ENCODE measurements at places on chromosomes 12 and 14.

- DNase-seq = no peak
Observed at GRCh38 chr12:81815611-81816010, 56.5 kb upstream of the PPFIA2 start.

GRCh38 chr12:1920971-1921370 is 2.5 kb upstream of the CACNA2D4 start:
- no peak for DNase-seq

GRCh38 chr14:73173092-73173735 is 36.9 kb downstream of the PSEN1 start:
- peak; percentile 14 for DNase-seq

DNA sequence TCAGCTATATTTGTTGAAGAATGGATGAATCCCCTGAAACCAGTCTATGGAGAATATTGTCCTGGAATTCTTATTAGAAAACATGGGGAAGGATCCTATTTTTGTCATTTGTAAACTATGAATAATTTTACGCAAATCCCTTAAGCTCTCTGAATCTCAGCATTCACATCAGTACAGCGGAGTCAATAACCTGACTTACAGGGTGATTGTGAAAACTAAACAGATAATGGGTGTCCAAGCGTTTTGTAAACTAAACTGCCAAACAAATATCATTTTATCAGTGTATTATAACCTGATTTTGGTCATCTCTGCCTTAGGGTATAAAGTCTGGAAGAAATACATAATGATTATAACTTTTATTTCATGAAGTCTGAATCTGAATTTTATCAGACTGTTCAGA is 10.0 kb downstream of the ART4 start:
- DNase-seq = no peak

- DNase-seq = no peak
Observed at GRCh38 chr12:128098730-128099129, 168.2 kb upstream of the TMEM132C start.

DNA sequence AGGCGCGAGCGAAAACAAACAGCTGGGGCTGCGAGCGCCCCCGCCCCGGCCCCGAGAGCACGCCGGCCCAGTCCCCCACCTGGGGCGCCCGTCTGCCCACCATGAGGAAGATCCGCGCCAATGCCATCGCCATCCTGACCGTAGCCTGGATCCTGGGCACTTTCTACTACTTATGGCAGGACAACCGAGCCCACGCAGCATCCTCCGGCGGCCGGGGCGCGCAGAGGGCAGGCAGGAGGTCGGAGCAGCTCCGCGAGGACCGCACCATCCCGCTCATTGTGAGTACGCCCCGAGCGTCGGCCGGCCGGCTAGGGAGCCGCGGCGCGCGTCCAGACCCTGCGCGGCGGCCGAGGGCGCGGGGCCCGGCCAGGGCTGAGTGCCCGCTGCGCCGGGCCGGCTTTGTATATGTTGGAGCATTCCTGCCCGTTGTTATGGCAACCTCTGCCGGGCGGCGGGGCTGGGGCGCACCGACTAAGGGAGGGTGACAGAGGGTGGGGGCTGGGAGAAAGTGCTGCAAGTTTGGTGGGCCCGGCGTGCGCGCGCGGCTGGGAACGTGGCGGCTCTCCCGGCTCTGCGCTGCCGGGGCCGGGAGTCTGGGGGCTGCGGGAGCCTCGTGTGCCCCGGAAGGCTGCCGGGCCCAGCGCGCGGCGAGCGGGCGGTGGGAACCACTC is 367 bp downstream of the GALNT16 start:
- DNase-seq = no peak

GRCh38 chr12:115584156-115584555 is 693.3 kb downstream of the MED13L start:
- no peak for DNase-seq

- no peak for DNase-seq
Observed at GRCh38 chr14:91945751-91946621, 1.5 kb downstream of the FBLN5 start.

DNA sequence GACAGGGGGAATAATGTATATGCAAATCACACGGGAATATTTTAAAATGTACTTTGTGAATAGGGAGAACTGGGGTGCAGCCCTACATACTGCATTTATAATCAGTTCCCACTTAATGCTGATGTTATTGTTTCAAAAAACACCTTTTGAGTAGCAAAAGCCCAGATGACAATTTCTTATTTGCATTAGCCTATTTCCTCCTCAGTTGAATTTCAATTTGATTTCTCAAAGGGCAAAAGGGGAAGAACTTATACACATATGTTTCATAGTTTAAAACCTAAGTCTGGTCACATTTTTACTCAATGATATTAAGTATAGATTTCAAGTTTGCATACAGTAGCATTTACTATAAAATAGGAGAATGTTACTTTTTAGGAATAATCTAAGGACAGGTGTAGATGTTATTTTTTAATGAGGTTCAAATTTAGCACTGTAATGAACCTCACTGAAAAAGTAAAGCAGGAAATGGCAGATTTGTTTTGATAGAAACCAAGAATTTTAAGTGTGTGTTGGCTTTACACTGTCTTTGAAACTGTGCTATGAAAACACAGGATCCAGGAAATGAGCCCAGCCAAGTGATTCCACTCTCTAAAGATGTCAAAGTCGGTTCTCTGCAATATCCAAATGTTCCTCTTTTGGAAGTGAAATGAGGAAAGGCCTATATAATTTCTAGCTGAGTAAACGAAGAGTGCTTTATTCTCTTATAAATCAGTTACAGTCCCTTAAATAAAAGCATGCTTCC is 367.4 kb downstream of the BTG1 start:
- no peak for DNase-seq

GRCh38 chr12:97748298-97748697 is 285.7 kb downstream of the RMST start:
- DNase-seq = no peak

GRCh38 chr14:85336257-85336656 is 193.7 kb upstream of the FLRT2 start:
- DNase-seq = no peak

DNA sequence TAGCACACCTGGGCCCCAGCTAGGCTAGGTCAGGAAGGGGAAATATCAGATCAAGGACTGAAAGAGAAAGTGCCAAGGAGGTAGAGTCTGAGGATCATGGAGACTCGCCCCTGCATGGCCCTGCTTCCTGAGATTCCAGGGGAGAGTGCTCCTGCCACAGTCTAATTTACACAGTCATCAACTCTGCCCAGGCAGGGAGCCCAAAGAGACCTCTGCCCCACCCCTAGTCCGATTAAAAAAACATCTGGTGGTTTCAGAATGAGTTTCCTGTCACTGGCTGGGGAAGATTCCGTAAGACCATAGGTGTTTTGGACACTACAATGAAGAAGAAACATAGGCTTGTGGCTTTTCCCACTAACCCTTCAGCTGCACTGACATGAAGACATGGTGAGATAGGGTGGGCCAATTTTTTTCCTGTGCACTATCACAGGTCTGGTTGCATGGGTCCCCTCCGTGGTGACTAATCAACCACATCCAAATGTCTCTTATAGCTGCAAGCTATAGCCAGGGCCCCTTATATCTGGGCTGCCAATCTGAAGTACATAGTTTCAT is 31.5 kb upstream of the GZMB start:
- DNase-seq = no peak

DNA sequence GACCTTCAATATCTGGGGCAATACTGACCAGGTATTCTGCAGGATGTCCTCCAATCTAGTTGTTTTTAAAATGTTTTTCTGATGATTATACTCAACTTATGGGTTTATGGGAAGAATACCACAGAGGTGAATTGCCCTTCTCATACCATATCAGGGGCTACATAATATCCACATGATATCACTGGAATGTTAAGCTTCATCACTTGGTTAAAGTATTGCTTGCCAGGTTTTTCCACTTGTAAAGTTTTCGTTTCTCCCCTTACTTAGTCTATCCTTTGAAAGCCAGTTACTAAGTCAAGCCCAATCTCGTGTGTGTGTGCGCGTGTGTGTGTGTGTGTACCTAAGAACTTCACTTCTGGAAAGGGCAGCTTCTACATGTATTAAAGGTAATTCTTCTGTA is 980.9 kb upstream of the FBXO33 start:
- no peak for DNase-seq

GRCh38 chr12:125185740-125186470 is 120.7 kb downstream of the AACS start:
- DNase-seq = peak; percentile 33

DNA sequence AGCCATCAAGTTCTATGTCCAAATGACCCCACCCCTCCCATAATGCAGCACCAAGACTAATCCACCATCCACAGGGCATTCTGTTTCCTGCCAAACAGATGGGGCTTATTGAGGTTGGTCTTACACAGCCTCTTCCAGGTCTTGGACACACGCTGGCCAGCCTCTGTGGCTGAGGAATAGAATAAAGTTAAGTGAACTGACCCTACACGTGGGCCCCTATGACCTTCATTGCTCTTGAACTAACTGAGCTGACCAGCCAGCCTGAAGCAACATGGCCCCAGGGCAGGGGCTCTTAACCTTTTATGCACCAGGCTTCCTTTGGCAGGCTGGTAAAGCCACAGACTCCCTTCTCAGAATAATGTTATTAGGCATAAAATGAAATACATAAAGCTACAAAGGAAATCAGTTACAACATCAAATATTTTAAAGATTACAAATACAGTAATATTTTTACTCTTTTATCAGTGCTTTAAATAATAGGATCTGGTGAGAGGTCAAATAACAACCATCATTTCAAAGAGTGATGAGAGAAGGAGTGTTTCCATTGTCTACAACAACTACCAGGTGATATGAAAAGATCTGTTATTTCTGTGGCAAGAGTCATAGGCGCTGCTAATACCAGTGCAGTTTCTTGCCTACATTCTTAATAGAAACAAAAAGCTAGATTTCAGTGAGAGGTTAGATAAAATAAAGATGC is 192.9 kb upstream of the NUDT4 start:
- no peak for DNase-seq

DNA sequence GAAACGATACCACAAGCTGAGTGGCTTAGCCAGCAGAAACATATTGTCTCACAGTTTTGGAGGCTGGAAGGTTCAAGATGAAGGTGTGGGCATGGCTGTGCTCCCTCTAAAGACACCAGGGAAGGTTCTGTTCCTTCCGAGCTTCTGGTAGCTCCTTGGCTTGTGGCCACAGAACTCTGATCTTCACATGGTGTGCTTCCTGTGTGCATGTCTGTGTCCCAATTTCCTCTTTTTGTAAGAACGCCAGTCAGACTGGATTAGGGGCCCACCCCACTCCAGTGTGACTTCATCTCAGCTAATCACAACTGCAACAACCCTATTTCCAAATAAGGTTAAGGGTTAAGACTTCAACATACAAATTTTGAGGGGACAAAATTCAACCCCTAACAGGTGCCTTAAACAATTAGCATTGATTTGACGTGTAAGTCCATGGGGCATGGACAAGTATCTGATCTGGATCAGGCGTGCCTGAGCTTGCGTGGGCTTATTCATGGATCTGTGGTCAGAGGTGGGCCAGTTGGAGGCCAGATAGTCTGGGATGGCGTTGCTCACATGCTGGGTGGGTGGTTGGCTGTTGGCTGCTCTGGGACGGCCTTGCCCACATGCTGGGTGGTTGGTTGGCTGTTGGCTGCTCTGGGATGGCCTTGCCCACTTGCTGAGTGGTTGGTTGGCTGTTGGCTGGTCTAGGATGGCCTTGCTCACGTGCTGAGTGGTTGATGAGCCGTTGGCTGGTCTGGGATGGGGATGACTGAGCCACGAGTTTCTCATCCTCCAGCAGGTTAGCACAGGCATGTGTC is 88.5 kb downstream of the LGMN start:
- no peak for DNase-seq

DNA sequence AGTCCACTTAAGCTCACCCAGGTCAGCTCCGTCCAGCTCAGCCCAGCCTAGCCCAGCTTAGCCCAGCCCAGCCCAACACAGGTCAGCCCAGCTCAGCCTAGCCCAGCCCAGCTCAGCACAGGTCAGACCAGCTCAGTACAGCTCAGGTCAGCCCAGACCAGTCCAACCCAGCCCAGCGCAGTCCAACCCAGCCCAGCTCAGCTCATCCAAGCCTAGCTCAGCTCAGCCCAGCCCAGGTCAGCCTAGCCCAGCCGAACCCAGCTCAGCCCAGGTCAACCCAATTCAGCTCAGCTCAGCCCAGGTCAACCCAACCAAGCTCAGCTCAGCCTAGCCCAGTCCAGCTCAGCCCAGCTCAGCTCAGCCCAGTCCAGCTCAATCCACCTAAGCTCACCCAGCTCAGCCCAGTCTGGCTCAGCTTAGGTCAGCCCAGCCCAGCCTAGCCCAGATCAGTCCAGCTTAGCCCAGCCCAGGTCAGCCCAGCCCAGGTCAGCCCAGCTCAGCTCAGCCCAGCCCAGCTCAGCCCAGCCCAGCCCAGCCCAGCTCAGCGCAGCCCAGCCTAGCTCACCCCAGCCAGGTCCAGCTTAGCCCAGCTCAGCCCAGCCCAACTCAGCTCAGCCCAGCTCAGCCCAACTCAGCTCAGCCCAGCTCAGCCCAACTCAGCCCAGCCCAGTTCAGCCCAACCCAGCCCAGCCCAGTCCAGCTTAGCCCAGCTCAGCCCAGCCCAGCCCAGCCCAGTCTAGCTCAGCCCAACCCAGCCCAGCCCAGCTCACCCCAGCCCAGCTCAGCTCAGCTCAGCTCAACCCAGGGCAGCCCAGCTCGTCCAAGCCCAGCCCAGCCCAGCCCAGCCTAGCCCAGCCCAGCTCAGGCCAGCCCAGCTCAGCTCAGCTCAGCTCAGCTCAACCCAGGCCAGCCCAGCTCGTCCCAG is 184.0 kb downstream of the TMEM121 start:
- DNase-seq = no peak

- DNase-seq = no peak
Observed at GRCh38 chr12:25757037-25757665, 201.3 kb upstream of the RASSF8 start.

- no peak for DNase-seq
Observed at GRCh38 chr14:45650754-45651153, 397.8 kb upstream of the MIS18BP1 start.

GRCh38 chr14:28983279-28983678 is 216.7 kb downstream of the FOXG1 start:
- no peak for DNase-seq

GRCh38 chr12:94589591-94590001 is 60.8 kb downstream of the TMCC3 start:
- DNase-seq = no peak

- DNase-seq = peak; percentile 39
Observed at GRCh38 chr14:95097385-95097784, 59.9 kb downstream of the DICER1 start.

DNA sequence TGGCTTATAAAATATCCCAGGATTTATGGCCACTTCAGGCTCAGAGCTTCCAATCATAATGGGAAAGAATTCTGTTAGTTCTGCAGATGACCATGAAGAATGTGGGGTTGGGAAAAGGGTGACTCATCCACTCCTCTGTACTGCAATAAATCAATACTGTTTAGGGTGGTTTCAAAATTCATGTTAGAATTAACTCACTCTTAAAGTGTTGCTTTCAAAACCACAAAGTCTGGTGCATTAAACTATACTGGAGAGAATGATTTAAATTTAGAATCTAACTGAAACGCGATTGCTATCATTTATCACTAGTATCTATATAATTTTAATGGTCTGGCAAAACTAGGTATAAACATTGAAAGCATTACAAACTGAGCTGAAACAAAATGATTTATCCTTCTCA is 798 bp downstream of the CCDC198 start:
- peak; percentile 80 for DNase-seq

GRCh38 chr14:105178868-105179140 is 2.3 kb downstream of the NUDT14 start:
- no peak for DNase-seq

All from fibroblast of skin of left biceps (primary cell).